ENCODE measurements at places on chromosomes 2 and 18.

DNA sequence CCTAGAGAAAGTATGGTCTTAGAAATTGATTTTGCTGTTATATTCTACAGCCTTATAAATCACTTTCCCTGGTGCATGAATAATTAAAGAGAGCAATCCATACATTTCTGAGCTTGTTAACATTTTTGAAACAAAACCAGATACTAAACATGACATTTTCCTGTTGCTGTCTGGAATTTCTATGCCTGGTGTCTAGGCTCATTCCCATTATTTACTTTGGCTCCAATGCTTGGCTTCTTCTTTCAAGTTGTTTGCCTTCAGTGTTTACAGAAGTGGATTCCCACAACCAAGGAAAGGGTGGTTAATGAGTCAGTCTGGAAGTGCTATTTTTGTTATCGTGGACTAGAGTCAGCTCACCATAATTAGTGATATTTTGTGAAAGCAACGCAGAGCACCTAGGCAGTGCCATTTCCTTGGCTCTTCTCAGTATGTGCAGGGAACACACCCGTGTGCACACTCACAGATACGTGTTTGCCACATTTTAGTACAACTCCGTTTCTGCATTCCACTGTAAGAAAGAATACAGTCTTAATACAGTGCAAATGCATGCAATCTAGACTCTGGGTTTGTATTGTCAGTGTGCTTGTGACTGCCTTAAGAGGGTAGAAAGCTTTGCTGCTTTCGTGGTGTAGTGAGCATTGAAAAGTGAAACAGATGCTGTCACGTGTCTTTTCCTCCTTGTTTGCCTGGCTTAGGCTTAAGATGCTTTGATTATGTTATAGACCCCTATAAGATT is 185.0 kb upstream of the RASGRP3 start:
- DNase-seq = no peak

GRCh38 chr2:62221141-62221540 is 25.2 kb downstream of the B3GNT2 start:
- no peak for DNase-seq

- no peak for DNase-seq
Observed at GRCh38 chr2:73830871-73831401, 2.2 kb downstream of the STAMBP start.

DNA sequence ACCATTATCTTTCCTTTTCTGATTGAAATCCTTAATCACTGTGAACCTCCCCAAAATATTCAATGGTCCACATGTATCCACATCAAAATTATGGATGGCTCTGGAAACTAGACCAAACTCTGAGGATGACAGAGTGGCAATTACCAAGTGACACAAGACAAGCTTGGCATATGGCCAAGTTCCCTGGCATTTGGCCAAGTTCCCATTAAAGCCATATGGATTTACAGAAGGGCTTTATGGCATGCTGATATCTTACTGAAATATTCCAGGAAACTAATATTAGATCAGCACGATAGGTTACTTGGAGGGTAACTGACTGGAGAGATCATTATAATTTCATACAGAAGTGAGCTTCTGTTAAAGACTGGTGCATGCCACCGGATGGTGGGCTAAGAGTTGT is 21.9 kb upstream of the CERS6 start:
- no peak for DNase-seq

- DNase-seq = no peak
Observed at GRCh38 chr2:62114564-62114963, 81.4 kb upstream of the B3GNT2 start.

- DNase-seq = no peak
Observed at GRCh38 chr18:55137602-55138001, 178.3 kb upstream of the CCDC68 start.

GRCh38 chr2:144434425-144435222 is 85.3 kb downstream of the ZEB2 start:
- DNase-seq = no peak

DNA sequence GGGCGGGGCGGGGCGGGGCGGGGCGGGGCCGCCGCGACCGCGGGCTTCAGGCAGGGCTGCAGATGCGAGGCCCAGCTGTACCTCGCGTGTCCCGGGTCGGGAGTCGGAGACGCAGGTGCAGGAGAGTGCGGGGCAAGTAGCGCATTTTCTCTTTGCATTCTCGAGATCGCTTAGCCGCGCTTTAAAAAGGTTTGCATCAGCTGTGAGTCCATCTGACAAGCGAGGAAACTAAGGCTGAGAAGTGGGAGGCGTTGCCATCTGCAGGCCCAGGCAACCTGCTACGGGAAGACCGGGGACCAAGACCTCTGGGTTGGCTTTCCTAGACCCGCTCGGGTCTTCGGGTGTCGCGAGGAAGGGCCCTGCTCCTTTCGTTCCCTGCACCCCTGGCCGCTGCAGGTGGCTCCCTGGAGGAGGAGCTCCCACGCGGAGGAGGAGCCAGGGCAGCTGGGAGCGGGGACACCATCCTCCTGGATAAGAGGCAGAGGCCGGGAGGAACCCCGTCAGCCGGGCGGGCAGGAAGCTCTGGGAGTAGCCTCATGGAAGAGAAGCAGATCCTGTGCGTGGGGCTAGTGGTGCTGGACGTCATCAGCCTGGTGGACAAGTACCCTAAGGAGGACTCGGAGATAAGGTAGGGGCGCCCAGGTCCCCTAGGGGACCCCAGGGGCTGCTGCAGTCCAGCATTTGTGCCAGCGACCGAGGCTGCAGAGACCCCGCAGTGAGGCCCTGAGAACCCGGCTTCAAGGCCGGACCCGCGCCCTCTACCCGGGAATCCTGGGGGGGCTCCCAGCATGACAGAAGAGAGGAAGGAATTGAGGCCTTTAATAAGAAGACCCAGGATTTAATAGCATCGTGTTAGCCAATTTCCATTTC is at the start of gene KHK:
Gene KHK (plus strand): TSS at position 49 of the 870 bp plus-strand sequence. CDS start 488 bp downstream, at position 537.
- peak; percentile 46 for DNase-seq

GRCh38 chr2:241640165-241640795 is 2.8 kb downstream of the ATG4B start:
- no peak for DNase-seq

DNA sequence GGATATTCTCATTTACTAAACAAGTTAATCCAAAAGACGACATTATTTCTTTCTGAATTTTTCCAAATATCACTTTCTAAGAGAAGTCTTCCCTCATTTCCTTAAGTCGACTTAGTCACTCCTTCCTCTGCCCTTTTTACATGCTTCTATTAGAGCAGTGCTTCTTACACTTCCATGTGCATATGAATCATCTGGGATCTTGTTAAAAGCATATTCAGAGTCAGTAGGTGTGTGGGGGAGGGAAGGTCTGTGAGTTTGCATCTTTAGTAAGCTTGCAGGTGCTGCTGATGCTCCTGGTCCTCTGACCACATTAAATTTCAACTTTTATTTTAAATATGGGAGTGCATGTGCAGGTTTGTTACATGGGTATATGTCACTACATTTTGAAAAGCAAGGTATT is 582.6 kb downstream of the NRXN1 start:
- DNase-seq = no peak

- no peak for DNase-seq
Observed at GRCh38 chr2:201233812-201234662, 26.3 kb upstream of the CASP8 start.

- DNase-seq = no peak
Observed at GRCh38 chr2:144595279-144595678, 75.4 kb upstream of the ZEB2 start.

DNA sequence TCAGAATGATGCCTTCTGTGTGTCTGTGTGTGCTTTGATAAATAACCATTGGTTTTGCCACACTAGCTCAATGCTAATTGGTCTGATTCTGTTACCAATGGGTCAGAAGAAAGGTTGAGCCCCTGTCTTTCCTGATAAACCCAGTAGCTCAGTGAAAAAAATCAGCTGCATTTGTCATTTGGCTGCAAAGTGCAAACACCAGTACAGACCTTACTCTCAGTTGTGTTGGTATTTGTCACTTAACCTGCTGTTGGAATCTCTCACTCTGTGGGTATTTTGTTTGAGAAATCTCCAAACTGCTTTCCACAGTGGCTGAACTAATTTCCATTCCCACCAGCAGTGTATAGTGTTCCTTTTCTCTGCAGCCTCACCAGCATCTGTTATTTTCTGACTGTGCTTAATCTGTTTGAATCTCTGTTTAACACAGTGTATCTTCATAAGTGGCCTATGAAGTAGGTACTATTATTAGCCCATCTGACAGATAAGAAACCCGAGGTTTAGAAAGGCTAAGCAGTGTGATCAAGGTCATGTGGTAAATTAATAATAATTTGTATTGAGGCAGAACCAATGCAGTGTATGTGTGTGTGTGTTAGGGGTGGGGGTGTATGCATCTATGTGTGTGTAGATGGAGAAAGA is 26.7 kb downstream of the LIMS1 start:
- DNase-seq = no peak

DNA sequence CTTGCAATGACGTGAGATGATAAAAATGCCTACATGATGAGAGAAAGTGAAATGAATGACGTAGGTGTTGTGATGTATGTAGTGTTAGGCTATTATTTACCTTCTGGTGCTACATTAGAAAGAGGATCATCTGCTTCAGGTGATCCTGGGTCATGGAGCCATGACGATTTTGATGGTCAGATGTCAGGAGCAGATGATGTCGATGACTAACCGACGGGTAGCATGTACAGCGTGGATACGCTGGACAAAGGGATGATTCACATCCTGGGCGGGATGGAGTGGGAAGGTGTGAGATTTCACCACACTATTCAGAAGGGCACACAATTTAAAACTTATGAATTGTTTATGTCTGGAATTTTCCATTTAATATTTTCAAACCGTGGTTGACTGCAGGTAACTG is 43.5 kb upstream of the ACVR1C start:
- no peak for DNase-seq

GRCh38 chr2:221750316-221750715 is 178.2 kb upstream of the EPHA4 start:
- DNase-seq = no peak

GRCh38 chr2:116732322-116732721 is 1082.2 kb upstream of the DDX18 start:
- no peak for DNase-seq

- no peak for DNase-seq
Observed at GRCh38 chr2:135093193-135093592, 41.1 kb downstream of the RAB3GAP1 start.

DNA sequence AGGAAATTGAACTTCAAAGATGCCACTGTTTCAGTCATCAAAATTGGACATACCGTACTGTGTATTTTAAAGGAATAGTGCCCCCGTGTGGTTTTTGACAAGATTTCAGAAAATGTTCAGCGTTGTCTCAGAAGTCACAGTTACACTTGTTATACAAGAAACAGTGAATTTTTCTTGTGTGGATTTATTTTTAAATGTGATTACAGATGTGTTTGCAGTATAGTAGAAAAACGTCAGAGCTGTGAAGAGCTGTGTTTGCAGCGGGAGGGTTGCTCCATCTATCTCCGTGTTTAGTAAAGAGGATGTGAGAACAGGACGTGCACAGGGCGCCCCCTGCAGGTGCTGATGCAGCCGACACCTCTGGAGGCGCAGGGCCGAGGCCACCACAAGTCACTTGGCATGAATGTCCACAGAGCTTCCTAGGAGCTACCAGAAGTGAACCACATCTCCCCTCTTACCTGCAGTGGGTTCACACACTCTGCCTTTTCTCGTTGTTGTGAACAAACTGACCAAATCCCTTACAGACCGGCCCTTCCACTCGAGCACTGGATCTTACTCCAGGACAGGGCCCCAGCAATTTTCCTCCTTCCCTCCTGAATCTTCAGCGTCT is 73.1 kb downstream of the CACNB4 start:
- peak; percentile 53 for DNase-seq

GRCh38 chr2:42013409-42013808 is 34.4 kb upstream of the PKDCC start:
- DNase-seq = no peak

DNA sequence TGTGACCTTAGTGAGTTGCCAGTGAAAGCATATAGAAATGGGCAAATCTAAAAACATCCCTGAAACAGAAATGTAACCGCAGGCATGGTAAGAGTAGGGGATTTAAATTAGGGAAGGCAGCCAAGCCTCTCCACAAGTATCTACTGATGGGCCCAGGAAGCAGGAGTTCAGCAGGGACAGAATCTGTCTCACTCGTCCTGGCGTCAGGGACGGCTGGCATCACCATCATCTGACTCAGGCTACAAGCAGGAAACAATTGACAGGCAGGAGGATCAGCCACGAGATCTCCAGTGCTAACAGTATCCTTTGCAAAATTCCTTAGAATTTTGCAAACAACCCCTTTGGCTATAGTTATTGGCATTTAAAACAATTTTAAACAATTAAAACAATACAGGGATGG is 61.3 kb downstream of the SMAD4 start:
- DNase-seq = no peak

- DNase-seq = no peak
Observed at GRCh38 chr18:62954366-62954765, 239.0 kb downstream of the PHLPP1 start.

- no peak for DNase-seq
Observed at GRCh38 chr18:11391661-11392060, 217.7 kb upstream of the SLC35G4 start.

DNA sequence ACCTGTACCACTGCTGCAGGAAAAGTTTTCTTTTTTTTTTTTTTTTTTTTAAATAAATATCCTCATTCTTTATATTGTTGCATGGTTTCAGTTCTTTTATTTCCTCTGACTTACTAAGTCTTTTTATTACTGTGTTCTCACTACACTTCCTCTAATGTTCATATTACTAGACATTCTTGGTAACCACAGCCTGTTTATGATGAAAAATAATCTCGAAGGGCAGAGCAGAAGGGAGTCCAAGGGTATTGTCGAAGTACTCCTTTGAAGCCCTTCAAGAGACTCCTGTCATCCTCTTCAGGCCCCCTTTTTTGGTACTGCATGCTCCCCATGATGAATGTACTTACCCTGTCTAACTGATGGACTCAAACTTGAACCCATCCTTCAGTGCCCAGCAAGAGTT is 61.2 kb downstream of the RND3 start:
- no peak for DNase-seq

DNA sequence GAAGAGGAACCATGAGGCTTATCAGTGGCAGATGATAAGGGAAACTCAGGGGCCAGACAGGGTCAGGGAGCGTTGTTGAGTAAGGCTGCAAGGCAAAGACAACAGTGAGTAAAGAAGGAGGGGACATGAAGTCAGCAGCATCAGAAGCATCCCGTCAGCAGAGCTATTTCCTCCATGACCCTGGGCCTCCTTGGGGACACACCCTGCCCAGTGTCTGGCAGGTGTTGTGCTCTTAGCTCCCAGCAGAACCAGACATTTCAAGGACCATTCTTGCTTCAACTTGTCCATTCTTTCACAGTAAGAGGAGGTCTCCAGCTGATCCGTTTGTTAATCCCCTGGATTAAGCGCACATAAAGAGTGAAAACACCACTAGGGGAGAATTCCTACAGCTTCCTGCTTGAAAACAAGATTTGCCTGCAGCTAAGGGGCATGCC is 88.7 kb upstream of the MEIS1 start:
- no peak for DNase-seq

DNA sequence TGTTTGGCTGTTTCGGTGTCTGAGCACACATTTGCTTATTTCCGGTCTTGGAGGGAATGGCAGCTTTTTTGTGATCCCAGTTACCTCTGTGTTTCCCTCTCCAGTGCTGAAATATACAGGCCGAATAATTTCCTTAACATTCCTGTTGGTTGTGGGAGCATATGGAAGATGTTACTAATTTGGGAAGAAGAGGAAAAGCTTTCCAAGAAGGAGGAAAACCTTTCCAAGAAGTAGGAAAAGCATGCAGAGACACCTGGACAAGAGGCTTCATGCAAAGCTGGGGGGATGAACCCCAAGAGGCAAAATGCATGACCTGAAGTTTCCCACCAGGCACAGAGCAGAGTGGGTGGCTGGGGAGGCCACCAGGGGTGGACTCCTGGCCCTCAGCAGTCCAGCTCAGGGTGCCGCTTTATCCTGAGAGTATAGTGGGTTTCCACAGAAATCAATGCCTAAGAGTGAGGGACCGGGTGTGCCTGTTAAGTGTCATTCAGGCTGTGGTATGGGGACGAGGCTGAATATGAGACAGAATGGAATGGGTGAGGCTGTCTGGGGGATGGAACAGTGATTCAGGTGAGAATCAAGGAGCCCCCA is 25.5 kb upstream of the GNAL start:
- no peak for DNase-seq
